Activated naive CD4-positive, alpha-beta T cell treated with anti-CD3 and anti-CD28 coated beads, Interleukin-2, amount 50 U/mL, for 16 hours (primary cell): ENCODE measurements at places on chromosomes 6 and 20.
A peak's percentile ranks its signal among the peaks of the same experiment; 100 is the strongest.

DNA sequence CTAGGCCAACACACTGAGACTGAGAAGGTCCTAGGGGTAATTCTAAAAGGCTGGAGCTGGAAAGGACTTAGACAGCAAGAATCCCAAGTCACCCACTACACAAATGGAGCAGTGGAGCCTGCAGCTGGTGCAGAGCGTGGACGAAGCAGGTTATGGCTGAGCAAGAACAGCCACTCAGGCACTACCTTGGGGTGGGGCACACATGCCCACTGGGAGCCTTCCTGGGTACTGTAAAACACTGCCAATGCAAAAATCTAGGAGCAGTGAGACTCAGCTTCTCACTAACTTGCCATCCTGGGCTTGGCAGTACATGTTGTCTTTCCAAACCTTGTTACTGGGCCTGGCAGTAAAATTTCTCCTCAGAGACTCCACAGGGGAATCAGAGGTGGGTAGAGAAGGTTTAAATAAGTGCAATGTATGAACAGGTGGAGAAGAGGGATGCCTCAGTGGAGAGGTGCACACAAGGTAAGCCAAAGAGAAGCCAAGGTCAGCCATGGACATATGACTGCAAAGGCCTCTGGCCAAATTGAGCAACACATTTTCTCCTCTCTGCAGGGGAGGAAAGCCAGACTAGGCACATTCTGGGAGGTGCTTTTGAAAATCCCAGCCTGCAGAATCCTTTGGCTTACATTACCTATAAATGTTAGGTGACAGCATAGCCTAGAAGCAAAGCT, 105.6 kb downstream of the TNFRSF21 start:
- DNase-seq = no peak

GRCh38 chr6:166589786-166590574, 3.5 kb upstream of the RAMACL start:
- no peak for DNase-seq

DNA sequence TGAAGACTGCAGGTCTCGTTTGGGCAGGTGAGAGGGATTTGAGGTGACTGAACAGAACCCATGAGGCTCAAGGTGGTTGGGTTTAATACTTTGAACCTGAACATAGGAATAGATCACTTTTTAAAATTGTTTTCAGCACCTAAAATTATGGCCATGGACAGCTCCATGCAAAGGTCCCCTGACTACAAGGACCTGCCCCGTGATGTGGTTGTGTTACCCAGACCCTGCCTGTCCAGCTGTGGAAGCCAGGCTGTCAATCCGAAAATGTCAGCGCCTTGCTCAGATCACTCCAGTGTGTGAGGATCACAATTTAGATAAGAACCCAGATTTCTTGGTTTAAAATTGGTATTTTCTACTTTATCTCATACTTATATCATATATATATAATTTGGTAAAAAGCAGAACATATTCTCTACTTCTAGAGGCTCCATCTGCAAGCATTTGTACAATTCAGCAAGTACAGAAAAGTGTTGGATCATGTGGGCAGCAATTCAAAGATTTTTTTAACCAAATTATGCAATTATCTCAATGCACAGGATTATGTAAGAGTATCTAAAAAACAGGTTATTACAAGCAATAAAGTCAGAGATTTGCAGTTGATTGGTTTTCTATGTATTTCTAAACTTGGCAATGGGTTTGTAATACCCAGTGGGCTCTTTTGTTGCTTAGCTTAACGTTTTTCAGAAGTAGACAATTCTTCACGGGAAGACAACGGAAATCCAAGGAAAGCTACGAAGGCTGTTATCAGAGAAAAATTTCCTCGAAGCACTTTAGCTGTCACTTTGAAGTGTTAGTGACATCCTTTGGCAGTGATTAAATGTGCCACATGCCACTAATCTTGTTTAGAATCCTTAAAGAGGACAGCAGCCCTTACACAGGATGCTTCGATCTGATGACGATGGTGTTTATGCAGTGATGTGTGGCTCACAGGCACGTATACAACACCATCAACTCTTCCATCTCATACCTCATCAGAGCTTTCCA, 24.1 kb upstream of the RPS6KA2 start:
- no peak for DNase-seq

GRCh38 chr20:36544134-36545018, 3.1 kb downstream of the MYL9 start:
- DNase-seq = no peak

GRCh38 chr6:68087399-68088133, 547.5 kb upstream of the ADGRB3 start:
- no peak for DNase-seq

DNA sequence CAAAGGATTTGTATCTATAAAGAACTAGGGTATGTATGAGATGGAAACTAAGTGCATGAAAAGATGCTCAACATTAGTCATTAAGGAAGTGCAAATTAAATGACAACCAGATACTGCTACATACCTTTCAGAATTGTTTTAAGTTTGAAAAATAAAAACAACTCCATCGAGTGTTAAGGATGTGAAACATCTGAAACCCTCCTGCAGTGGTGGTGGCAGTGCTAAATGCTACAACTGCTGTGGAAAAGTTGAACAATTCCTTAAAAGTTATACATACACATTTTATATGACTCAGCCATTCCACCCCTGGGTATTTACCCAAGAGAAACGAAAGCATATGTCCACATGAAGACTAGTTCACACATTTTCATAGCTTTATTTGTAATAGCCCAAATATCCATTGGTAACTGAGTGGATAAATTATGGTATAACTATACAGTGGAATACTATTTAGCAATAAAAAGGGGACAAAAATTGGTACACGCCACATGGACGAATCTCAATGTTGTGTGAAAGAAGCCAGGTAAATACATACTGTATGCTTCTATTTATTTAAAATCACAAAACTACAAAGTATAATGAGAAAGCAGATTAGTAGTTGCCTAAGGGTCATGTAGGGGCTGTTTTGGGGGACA, 10.6 kb downstream of the ARMH2 start:
- DNase-seq = peak; percentile 19

DNA sequence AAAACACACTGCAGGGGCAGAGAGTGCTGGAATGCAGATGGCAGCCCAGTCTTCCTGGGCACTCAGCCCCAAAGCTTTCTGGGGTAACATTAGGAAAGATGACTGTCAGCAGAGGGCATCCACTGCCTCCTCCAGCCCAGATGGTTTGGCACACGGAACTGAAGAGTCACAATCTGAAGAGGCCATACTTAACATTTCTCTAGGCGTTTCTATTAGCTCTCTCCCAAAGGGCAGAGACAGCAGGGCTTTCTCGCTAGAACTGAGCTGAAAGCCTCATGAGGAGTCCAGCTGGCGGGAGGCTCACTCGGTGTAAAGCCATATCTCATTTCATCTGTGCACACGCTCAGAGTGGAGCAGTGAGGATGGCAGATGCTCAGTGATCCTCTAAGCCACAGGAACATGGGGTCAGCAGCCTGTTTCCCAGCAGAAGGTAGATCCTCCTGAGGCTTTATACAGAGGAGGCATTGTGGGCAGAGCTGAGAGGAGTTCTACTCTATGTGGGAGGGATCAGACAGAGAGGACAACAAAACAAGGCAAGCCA, 28.1 kb downstream of the ALDH8A1 start:
- no peak for DNase-seq

DNA sequence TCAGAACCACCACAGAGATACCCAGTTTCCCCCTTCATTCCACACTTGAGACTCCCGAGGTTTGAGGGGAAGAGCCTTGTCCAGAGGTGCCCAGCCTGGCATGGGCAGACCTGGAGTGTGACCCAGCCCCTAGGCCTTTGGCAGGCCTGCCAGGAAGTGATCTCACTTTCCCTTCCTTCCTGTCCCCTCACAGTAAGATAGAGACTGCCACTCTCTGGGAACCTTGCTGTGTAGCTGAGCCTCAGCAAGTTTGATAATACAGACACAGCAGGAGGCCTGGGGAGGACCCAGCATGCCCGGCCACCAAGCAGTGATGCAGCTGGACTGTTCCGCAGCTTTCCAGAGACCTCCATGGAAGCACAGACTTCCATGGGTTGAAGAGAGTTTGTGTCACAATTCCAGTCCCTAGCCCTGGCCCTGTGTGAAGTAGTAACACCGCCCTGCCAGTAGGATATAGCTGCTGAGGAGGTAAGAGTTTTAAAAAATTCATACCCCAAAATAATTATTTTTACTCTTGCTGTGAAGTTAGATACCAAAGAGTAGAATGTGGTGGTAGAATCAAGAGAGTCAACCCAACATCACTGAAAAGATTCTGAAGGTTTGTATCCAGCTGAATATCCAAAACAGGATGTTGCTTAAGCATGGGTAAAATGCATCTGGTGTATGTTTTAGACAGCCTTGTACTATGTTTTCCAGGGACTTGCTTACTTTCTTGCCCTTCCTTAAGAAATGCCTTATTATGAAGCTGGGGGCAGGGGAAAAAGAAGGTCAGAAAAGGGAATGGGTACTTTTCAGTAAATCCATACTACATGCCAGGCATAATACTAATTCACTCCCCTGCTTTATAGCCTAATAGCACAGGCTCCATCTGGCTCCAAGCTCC, 16.3 kb downstream of the PKIG start:
- no peak for DNase-seq

DNA sequence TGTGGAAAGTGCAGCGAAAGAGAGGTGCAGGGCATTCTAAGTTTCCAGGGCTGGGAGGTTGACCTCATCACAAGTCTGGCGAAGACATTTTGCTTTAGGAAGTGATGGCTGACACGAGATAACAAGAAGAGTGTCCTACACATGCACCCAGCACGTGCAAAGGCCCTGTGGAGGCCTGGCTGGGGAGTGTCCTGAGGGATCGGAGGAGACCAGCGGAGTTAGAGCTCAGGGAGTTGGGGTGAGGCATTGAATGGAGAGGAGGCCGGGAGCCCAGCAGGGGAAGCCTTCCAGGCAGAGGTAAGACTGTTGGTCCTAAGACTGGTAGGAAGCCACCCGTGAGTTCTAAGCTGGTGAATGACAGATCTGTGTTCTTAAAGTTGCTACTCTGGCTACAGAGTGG, 58.4 kb downstream of the PPP1R14C start:
- no peak for DNase-seq

GRCh38 chr6:111530667-111531066, 47.6 kb upstream of the REV3L start:
- DNase-seq = no peak

DNA sequence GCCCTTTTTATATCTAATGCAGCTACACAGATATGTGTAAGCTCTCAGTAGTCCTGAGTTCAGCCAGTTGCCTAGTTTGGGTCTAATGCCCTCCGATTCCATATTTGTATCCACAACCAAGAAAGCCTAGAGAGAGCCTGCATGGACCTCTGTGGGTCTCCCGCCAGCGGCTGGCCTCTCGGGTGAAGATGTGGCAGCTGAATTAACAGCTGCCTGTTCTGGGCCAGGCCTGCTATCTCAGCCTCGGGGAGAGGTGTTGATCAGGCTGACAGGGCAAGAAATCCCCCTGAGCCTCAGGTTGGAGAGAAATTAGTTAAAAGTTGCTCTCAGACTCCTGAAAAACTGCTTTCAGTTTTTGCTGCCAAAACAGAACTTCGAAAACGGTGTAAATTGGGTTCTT, 19.8 kb downstream of the PTK7 start:
- no peak for DNase-seq

DNA sequence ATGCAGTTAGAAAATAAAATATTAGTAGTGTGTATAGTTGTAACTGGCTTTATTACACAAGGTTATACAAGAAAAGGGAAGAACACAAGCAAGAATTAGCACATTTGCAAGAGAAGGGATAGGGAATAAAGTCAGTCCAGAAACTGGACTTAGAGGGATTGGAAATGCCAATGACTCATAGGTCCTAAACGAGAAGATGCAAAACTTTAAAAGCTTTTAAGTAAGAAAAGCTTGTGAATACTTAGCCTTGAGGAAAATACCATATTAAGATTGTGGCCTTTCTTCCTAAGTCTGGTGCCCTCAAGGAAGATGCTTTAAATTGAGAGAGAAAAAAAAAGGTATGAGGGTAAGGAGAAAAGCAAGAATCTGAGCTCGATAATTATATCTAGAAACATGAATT, 102.3 kb upstream of the MCHR2 start:
- no peak for DNase-seq

GRCh38 chr20:58330687-58331086, 21.2 kb downstream of the RAB22A start:
- no peak for DNase-seq

- no peak for DNase-seq
Measured at GRCh38 chr20:32468860-32469259, 110.7 kb downstream of the ASXL1 start.

- no peak for DNase-seq
Measured at GRCh38 chr20:8940326-8940725, 128.6 kb upstream of the PLCB4 start.

DNA sequence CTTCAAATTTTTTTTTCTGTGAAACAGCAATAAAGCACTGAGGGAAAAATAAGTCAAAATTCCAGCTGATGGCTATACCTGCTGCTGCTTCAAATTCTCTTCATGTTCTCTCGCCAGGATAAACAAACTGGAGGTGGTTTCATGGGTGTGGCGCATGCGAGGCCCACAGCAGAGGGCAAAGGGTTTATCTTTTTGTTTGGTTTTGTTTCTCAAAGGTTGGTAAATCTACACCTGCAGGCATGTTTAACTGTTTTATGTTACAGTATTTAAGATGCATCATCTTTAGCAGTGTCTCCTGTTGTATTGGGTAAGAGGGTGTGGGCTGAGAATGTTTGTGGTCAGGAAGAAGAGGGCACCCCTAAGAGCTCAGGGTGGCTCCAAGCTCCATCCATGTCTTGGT, 342.2 kb downstream of the CDH26 start:
- DNase-seq = no peak

- no peak for DNase-seq
Measured at GRCh38 chr6:157420497-157420896, 39.5 kb downstream of the ZDHHC14 start.

DNA sequence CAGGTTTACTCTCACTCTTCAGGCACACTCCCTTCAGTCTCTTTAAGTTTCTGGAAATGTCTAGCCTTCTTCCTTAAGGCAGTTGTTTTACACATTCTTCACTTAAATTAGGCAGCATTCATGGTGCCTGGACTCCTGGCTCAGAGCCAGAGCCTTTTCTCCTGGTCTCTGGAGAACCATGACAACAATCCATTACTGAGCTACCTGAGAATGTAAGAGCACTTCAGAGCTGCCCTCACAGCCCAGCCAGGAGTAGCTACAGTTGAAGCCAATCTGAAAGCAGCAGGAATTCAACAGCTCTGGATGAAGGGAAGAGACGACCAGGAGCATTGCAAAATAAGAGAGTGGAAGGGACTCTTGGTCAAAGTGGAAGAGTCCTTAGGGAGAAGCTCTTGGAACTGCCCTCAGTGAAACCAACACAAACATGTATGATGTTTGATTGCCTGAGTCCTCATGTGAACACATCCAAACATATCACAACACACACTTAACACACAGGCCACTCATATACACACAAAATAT, 416.8 kb upstream of the SPTLC3 start:
- no peak for DNase-seq
